ENCODE measurements at places on chromosomes 16 and 17.

DNA sequence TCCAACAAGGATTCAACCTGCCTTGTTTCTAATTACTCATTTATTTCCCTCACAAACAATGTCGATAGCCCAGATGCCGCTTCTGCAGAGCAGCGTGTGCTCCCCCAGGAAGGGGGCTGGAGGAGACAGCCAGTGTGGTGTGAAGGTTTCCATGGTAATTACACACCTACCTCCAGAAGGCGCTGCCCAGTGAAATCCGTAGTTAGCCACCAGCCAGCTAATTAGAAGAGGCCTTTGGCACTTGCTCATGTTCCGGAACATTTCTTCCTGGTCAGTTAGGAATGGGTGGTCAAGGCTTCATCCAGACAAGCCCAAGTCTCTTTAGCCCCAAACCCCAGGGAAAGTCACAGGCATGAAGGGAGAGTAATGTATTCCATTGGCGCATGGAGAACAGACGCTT lies 342.5 kb upstream of the C16orf82 start:
- no peak for DNase-seq

DNA sequence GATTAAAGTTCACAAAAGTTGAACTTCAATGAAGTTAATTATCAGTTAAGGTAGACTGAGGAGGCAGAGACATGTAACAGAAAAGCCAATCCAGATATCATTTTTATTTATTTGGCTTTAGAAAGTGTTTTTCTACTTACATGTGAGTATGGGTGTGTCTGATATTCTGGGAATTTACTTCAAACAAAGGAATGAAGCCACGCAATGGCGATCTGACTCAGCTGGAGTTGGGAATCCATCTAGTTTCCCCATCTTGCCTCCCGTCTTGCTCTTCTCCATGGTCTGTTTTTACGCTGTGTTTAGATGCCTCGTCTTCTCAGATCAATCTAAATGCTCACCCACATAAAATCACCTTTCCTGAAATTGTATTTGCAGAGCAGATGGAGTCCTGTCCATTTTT lies 1.7 kb upstream of the KCNJ16 start:
- DNase-seq: no peak

- no peak for DNase-seq
Observed at GRCh38 chr16:85820604-85821372, 21.3 kb downstream of the COX4I1 start.

DNA sequence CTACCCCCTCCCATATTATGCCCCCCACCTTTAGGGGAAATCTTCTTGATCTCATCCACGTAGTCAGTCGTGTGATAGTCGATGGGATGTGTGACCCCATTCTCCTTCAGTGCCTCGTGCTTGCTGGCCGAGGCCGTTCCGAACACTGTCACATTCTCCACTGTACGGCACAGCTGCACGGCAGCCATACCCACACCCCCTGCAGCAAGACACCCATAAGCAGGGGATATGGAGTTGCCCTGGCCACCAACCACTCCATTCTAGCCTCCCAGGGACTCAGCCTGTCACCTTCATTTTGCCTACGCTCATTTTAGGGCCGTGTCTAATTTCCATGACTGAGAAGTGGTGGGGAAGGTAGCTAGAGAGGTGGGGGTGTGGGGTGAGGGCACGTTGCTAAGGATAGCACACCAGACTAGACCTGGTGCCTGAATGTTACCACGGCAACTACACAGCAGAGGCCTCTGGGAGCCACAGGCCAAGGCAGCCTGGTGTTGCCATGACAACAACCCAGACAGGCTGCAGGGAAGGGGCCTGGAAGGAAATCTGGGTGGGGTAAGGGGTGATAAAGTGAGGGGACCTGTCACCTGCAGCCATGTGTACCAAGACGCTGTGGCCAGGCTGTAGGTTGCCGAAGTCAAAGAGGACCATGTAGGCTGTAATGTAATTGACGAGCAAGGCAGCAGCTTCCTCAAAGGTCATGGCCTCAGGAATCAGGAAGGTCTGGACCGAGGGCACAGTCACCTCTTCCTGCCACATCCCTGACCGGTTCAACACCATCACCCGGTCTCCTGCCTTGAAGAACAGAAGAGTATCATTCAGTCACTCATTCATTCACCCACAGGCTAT lies 4.0 kb downstream of the VAT1 start:
- DNase-seq: no peak

DNA sequence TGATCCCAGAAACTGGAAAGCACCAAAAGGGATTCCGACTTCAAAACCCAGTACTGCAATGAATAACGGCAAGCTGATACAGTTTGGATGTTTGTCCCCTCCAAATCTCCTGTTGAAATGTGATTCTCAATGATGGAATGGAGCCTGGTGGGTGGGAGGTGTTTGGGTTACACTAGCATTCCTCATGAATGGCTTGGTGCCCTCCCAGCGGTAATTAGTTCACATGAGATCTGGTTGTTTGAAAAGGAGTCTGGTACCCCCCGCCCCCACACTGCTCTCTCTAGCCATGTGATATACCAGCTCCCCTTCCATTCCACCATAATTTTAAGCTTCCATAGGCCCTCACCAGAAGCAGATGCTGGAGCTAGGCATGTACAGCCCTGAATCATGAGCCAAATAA lies 40.1 kb downstream of the RANBP10 start:
- DNase-seq: no peak

- no peak for DNase-seq
Observed at GRCh38 chr17:42191275-42191608, 3.1 kb downstream of the GHDC start.

- no peak for DNase-seq
Observed at GRCh38 chr17:68457168-68457538, at the start of gene WIPI1. TSS of gene WIPI1 (minus strand) at chr17:68457496. CDS start at chr17:68457421, 75 bp downstream.

DNA sequence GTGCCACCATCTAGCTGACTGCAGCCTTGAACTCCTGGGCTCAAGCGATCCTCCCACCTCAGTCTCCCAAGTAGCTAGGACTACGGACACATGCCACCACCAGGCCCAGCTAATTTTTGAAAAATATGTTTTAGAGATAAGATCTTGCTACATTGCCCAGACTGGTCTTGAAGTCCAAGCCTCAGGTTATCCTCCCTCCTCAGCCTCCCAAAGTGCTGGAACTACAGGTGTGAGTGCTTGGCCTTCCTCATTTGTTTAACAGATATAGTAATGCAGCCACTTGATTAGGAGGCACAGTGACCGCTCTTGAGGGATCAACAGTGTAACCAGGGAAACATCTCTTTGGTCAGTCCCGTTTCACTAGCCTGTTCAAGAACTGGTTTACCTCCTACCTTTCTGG lies 35.1 kb downstream of the HLF start:
- DNase-seq: no peak

GRCh38 chr16:85935974-85936760 lies 37.2 kb downstream of the IRF8 start:
- peak; percentile 81 for DNase-seq

DNA sequence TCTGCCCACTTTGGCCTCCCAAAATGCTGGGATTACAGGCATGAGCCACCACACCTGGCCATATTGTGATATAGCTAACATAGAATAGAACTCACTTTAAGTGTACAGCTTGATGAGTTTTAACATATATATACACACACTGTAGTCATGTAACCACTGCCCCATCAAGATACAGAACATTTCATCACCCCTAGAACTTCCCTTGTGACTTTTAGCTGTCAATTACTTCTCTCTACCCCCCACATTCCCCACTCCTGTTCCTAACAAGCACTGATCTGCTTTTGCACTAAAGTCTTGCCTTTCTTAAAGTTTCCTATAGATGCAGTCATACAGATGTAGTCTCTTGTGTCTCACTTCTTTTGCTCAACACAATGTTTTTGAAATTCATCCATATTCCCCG lies 93.1 kb downstream of the PITPNC1 start:
- no peak for DNase-seq

GRCh38 chr16:48611329-48612137 lies 1.6 kb upstream of the N4BP1 start:
- peak; percentile 86 for DNase-seq

DNA sequence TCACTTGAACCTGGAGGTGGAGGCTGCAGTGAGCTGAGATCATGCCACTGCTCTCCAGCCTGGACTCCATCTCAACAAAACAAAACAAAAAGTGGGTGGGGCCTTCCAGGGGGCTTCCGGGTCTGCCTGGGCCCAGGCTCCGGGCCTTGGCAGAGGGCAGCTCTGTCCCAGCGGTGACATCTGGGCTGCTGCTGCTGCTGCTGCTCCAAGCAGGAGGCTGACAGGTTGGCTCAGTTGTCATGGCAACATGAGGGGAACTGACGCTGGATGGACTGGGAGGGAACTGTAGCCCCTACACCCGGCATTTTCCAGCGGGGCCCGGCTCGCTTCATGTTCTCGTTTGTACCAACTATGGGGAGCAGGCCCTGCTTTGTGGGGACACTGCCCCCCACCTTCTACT lies 4.0 kb downstream of the BAIAP3 start:
- DNase-seq: no peak

DNA sequence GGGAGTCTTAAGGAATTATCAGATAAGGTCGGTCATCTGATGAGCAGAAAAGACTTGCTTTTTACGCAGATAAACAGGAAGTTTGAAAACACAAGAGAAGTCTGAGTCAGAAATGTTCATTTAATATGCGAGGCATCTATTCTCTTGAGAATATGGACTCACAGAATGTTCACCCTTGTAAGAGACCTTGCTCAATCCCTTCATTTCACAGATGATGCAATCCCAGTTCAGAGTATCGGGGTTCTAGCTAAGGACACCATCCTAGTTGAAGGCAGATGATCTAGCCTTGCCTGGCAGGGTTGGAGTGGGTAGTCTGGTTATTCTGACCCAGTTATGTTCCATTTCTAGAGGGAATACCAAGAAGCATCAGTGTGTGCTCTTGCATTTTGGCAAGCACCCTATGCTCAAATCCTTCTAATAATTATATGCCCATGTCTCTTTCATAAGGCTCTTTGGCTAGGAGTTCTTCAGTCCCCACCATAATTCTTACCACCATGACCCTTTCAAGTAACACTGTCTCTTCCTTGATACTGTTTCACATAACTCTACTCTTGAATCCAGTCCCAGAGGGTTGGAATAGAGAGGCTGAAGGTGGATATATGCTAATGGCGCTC lies 42.5 kb downstream of the YPEL2 start:
- no peak for DNase-seq

- no peak for DNase-seq
Observed at GRCh38 chr17:76893623-76894334, 25.6 kb downstream of the MGAT5B start.

- DNase-seq: no peak
Observed at GRCh38 chr17:21066394-21066793, 23.6 kb upstream of the USP22 start.

DNA sequence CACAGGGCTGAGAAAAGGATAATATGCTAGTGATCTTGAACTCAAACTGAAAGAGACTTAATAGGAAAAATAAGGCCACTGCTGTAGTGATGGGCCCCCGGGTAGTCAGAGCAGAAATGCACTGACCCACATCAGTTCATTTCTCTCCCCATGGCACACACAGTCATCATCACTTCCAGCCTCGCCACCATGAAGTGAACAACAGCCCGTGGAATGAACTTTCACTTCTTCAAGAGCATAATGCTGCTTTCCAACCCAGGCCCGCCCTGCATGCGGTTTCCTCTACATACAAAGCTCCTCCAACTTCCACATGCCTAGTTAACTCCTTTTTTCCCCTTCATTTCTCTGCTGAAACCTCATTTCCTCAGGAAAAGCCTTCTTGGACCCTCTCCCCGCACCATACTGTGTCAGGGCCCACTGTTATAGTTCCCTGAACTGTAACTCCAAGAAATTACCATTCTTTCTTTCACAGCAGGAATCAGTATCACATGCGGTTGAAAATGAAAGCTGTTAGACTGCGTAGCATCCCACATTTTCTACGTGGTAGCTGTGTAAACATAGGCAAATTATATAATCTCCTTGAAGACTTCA lies 65.8 kb upstream of the SMIM36 start:
- peak; percentile 56 for DNase-seq

DNA sequence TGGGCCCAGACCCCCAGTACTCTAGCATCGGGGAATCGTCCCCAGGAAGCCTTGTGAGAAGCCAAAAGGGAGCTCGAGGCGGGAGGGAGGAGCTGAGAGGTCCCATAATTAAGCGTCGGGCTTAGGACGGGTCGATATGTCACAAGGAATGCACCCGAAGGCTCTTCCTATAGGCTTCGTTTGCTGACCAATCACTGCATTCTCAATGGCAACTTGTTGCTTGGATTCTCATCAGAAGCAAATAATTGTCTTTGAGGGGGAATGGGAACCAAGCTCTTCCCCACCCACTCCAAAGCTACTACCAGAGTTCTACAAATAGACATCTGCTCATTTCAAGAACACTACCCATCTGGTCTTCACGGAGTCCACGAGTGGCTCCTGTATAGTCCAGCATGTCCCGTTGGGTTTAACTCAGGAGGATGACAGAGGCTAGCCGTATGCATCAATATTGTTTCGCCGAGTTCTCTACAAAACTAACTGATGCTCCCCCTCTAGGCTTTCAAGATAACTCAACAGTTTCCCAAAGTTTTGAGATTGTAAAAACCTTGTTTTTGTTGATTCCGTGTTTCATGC lies 628 bp upstream of the BLMH start:
- DNase-seq: no peak

DNA sequence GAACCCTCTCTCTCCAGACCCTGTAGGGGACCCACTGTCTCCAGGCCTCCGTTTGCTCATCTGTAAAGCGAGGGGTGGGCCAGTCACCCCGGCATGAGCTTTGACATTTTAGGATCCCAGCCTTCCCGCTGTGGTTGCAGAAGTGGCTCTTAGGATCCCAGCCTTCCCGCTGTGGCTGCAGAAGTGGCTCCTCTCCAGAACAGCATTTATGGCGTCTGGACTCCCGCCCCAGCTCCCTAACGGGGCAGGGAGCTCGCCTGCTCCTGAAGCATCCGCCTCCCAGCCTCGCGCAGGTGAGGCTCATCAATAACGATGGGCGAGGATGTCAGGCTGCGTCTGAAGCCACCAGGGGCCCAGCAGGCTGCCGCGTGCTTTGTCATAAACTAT lies 222.3 kb upstream of the TNRC6C start:
- DNase-seq: no peak

DNA sequence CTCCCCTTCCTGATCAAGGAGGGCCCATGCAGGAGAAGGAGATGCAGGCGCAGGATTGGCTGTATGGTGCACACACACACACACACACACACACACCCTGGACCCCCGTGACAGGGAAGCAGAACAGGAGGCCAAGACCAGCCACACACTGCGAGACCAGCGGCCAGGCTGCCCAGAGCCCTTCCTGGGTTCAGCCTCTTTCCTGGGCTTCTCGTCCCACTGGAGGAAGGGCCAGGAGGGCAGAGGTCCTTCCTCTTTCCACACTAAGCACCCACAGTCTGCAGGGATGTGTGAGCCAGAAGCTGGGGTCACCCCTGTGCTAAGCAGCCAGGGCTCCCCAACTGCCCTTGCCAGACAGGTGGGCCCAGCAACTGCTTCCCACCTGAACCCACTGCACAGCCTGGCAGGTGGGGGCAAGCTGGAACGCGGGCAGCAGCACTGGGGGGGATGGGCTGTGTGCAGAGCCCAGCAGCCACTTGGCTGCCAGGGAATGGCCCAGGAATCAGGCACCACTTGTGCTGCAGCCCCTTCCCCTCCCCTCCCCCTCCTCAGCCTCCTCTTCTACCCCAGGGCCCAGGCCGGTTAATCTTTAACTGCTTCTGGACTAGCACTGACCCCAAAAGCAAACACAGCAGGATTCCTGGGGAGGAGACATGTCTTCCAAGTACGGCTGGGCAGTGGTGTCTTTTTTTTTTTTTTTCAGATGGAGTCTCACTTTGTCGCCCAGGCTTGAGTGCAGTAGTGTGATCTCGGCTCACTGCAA lies 44.6 kb upstream of the SLC38A10 start:
- no peak for DNase-seq

Data from activated CD4-positive, alpha-beta T cell treated with anti-CD3 and anti-CD28 coated beads, Interleukin-2, Interleukin-6, amounts not matched to agents 100 ng/mL and 50 ng/mL, durations not matched to agents 16 hours and 8 hours (primary cell).